Activated CD8-positive, alpha-beta memory T cell treated with anti-CD3 and anti-CD28 coated beads for 48 hours (primary cell): ENCODE measurements at places on chromosomes 7 and 10.

DNA sequence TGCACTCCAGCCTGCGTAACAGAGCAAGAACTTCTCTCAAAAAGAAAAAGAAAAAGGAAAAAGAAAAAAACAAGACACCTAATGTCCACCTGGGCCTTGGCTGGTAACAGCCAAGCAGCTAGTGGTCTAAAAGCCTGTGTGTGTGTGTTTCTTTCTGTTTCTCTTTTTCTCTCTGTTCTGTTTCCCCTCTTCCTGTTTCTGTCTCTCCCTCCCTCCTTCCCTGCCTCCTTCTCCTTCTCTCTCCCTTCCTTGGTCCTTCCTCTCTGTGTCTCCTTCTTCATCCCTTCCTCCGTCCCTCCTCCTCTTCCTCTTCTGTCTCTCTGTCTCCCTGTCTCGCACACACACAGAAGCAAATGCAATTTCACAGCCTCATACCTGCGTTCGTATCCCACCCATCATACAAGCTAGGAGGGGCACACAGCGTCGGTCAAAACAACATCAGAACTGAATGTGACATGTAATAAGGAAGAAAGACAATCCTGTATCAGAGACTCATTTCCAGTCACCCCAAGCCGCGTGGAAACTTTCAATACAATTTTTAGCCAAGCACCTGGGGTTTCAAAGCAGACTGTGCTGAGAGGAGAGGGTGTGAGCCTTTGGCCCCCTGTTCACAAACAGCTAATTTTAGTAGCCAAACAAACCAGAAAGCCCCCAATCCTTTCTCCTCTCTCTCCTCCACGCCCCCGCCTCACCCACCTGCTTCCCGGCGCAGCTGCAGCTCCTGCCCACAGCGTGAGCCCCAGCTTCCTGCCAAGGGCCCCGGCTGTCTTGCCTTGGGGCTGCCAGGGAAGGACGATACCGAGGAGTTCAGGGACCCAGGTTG, 50.2 kb upstream of the GNA12 start:
- DNase-seq: peak; percentile 40

DNA sequence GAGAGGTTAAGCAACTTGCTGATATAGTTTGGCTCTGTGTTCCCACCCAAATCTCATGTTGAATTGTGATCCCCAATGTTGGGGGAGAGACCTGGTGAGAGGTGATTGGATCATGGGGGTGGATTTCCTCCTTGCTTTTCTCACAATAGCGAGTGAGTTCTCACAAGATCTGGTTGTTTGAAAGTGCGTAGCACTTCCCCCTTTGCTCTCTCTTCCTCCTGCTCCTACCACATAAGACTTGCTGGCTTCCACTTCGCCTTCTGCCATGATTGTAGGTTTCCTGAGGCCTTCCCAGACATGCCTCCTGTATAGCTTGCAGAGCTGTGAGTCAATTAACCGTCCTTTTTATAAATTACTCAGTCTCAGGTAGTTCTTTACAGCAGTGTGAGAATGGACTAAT, 13.5 kb upstream of the ZNRF2 start:
- DNase-seq: no peak

GRCh38 chr10:127415901-127416581, 133.1 kb upstream of the NPS start:
- DNase-seq: no peak

DNA sequence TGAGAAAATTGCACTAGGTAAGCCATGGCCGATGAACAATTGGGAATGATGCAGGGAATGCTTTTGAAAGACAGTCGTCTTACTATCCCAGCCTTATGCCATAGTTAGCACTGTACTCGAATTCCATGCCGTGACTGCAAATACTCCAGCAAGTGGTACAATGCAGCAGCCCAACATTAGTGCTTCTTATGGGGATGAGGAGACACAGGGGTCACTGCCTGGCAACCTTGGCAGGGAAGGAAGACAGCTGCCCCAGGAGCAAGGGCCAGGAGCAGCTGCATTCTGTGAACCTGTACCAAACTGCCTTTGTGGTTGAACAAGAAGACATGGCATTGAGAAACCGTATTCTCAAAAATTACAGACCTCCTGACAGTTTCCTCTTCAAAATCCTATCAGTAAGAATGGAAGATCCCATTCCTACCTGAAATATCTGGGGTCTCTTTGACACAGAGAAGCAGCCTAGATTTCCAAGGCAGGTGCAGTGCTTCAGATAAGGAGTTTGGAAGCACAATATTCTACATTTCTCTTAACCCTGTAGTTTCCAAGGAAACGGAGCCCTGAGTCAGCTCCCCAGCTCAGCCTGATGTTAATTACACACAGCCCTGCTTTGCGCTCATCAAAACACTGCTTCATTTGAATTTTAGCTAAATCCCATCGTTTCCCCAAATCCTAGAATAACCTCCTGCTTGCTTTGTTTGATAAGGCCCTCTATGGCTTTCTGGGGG, 49.0 kb upstream of the FRMD4A start:
- no peak for DNase-seq

GRCh38 chr7:66146701-66147100, 32.1 kb downstream of the CRCP start:
- DNase-seq: no peak

DNA sequence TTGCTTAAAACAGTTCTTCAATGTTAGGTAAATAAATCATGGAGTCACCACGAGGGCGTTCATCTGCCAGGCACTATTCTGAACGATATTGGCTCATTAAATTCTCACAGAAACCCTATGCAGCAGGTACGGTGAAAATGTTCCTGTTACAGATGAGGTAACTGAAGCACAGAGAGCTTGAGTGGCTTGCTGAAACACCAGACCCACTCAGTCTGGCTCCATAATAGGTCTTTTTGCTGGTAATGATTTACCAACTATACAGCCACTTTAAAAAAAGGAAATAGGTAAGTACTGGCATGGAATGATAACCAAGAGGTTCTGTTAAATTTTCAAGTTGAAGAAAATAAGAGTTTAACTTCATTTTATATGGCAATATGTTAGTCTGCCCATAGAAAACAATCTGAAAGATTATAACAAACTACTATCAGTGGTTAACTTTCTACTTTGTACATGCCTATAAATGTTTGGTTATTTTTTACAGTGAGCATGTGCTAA, 1.3 kb upstream of the TM9SF3 start:
- DNase-seq: no peak

DNA sequence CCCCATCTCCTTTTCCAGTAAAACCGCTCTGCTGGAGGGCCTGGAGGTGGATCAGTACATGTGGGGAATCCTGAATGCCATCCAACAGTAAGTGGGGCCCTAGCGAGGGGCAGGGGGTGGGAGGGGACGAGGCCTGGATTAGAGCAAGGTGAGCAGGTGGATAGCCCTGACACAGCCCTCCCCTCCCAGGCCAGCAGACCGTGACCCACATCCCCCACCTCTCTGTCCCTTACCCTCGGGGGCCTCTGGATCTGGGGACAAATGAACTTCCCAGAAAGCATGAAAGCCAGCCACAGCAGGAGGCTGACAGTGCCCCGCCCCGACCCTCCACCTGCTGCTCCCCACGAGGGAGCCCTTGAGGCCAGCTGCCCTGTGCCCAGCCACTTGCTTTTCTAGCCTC, 41.8 kb upstream of the PPIF start:
- DNase-seq: no peak

- no peak for DNase-seq
Measured at GRCh38 chr10:131860311-131860710, 40.5 kb upstream of the PPP2R2D start.

DNA sequence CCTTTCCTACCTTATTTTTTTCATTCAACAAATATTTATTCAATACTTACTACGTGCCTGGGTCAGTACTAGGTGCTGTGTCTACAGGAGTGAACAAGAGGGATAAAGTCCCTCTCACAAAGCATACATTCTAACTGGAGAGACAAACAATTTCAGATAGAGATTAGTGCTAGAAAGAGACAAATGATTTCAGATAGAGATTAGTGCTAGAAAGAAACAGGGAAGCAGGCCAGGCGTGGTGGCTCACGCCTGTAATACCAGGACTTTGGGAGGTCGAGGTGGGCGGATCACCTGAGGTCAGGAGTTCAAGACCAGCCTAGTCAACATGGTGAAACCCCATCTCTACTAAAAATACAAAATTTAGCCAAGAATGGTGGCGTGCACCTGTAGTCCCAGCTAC, 34.6 kb downstream of the RBM28 start:
- DNase-seq: no peak

GRCh38 chr7:142876991-142877910, 8.3 kb downstream of the TRPV6 start:
- no peak for DNase-seq

GRCh38 chr7:7938471-7938870, 30.1 kb upstream of the GLCCI1 start:
- no peak for DNase-seq

DNA sequence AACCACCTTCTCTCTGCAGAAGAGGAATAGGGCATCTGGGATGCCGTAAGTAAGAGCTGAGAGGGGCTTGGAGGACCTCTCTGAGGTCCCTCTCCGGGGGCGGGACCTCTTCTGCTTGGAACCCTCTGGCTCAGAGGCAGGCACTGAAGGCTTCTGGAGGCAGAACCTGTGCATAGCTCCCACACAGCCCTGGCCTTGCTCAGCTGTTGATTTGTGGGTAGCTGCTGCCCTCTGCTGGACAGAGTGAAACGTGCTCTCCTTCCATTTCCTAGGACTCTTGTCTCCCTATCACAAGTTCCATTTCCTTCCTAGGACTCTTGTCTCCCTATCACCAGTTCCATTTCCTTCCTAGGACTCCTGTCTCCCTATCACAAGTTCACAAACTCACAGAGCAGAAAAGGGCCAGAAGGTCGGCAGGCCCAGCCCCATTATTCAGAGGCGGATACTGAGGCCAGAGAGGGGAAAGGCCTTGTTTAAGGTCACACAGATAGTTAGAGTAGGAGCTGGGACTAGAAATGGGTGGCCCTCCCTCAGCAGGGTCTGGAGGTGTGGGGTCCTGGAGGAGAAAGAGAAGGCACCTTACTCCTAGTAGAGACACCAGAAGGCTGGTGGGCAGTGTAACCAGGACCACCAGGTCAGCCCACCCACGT, 30.3 kb upstream of the GARS1 start:
- peak; percentile 61 for DNase-seq

DNA sequence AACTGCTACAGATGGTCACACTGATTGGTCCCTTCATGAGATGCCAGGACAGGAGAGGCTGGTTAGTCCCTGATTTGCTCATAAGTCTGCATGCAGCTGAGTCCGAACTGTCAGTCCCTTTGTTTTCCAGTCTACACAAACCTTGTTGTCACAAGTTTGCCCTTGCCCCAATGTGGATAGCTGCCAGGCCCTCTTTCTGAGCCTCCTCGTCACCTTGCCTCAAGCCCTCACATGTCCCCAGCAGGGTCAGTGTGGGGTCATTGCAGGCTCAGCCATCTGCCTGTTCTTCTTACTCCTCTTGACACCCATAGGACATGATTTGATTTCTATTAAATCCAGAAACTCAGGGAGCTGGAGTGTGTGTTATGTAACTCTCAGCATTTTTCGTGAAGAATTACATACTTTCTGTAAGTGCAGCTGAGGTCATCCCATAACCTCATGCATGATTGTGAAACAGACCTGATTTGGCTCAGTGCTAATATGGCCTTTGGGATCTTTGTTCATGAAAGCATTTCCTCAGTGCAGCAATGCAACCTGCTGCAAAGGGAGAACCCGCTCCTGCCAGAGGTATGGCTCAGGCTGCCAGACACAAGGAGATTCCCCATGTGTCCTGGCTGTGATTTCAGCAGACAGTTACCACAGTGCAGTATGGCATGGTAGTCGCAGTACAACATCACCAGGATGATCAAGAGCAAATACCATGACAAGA, 70.0 kb upstream of the ZMIZ2 start:
- DNase-seq: no peak

- DNase-seq: no peak
Measured at GRCh38 chr7:105691680-105692564, 110.6 kb upstream of the EFCAB10 start.

GRCh38 chr10:4359003-4359402, 467.0 kb upstream of the AKR1E2 start:
- DNase-seq: no peak

GRCh38 chr7:102280521-102280920, 6.1 kb upstream of the SH2B2 start:
- no peak for DNase-seq

DNA sequence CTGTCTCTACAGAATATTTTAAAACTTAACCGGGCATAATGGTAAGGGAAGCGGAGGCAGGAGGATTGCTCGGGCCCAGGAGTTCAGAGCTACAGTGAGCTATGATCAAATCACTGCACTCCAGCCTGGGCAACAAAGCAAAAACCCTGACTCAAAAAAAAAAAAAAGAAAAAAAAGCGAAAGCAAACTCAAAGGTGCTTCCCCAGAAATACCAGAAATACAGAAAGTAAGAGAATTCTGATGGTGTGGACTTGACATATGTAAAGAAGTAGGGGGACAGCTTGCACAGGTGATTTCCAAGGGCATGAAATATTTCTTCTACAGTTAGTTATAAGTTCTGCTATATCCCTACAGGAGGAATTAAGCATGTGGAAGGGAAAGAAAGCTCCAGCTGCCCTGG, 69.7 kb upstream of the APBB1IP start:
- no peak for DNase-seq

DNA sequence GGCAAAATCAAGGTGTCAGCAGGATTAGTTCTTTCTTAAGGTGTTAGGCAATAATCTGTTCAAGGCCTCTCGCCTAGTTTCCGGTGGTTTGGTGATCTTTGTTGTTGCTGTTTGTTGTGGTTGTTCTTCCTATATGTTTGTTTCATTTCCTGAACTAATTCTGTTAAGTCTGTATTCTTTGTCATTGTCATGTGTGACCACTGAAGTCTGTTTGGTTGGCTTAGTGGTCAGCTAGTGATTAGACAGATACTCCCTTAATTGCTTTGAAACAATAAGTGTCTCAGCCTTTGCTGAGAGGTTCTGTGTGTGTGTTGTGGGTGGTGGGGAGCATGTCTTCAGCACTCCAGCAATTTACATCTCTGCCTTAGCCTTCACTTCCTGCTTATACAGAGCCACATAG, 46.0 kb downstream of the ABCC2 start:
- DNase-seq: no peak

DNA sequence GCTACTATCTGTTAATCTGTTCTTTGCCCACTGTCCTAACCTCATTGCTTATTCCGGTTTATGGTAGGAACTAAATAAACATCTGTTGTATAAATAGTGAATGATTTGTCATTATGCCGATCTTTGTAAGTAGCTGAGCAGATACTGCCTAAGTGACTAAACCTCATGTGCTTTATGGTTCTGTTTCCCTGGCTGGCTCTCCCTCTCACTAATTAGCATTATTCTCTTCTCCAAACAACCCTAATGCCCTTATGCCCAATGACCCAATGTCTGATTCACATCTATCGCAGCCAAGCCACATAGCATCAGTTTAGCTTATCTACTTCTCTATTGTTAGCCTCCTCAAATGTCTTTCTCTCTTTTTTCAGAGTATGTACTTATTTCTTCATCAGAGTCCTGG, 462.3 kb upstream of the POT1 start:
- no peak for DNase-seq

- DNase-seq: no peak
Measured at GRCh38 chr7:66894463-66895080, 26.5 kb upstream of the TMEM248 start.
